ENCODE measurements at places on chromosomes 11 and 22. TPM values are rescaled to one million over a fixed set of nuclear protein-coding genes. Genes with fewer than 3 reads are reported as not detected.

SORL1 gene
- total RNA-seq: 0.36 TPM

AGBL2 gene
- 0.31 TPM for total RNA-seq

DNA sequence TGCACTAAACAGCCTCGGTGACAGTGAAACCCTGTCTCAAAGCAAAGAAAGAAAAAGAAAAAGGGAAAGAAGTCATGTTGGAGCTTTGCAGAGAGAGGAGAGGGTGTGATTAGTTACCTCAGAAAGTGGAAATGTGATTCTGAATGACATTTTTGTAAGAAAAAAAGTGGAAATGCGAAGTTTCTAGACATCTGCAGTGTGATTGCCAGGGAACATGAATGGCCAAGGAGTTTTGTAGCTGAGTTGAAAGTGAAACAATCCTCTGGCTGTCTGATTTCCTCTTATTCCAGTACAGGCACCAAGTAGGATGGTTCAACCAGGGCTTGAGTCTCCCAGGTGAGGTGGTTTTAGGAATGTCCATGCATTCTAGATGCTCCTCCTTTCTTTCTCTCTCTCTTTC is 17.8 kb upstream of the SYVN1 start:
- no peak for ATAC-seq

DNA sequence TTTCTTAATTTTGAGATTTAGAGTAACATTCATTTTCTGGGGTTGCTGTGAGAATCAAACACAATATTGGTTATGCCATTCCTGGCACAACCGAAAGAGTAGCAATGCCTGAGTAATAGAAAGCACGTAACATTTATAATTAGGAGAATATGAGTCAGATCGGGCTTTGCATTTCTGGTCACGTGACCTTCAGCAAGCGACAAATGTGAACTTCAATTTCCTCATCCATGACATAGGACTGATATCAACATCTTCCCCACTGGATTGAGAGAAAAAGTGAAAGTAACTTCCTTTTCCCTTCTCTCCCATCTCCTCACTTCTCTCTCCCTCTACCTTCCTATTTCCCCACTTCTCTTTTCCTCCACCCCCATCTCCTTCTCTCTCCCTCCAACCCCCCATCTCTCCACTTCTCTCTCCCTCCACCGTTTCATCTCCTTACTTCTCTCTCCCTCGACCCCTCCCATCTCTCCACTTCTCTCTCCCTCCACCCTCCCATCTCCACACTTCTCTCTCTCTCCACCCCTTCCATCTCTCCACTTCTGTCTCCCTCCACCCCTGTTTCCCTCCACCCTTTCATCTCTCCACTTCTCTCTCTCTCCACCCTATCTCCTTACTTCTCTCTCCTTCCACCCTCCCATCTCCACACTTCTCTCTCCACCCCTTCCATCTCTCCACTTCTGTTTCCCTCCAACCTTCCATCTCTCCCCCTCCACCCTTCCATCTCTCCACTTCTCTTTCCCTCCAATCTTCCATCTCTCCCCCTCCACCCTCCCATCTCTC is 33.5 kb upstream of the CAT start:
- ATAC-seq: no peak

DNA sequence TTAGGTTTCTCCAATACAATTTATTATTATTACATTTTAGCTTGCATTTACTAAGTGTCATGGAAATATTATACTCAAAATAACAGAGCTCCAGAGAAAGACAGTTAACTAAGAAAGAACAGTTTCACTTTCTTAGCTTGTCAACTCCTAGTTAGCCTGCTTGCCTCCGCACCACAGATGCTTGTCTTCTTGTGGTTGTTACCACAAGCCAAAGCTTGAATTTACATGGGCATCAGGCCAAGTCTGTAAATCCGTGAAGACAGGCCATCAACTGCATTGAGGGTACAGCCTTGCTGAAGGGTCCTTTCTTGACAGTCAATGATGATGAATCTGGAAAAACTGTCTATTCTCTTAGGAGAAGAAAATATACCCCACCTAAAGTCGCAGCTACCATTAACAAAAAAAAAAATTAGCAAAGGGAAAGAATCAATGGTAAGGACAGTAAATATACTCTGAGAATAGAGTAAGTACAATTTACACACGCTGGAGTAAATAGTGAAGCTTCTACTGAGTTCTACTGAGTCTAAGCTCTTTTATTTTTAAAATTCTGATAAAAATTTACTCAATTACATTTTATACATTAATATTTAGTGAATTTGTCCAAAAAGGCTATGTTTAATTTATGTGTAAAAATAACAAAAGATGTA is 15.6 kb upstream of the DENND5A start:
- ATAC-seq: peak; percentile 65

DNA sequence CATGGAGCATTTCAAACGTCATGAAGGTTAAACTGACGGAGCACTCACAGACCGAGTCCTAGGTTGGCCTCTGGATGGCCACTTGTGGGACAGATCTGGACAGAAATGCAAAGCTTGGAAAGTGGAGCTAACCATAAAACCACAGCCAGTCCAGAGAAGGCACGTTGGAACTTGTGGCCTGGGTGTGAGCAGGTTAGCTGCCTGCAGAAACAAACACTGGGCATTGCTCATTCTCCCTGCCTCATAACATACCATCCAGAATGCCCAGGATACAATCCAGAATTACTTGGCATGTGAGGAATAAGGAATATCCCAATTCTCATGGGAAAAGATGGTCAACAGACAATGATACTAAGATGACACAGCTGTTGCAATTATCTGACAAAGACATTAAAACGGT is 1005.0 kb downstream of the TBC1D22A start:
- ATAC-seq: no peak

GRCh38 chr11:75275581-75275980 is 35.0 kb downstream of the TPBGL start:
- ATAC-seq: no peak

DNA sequence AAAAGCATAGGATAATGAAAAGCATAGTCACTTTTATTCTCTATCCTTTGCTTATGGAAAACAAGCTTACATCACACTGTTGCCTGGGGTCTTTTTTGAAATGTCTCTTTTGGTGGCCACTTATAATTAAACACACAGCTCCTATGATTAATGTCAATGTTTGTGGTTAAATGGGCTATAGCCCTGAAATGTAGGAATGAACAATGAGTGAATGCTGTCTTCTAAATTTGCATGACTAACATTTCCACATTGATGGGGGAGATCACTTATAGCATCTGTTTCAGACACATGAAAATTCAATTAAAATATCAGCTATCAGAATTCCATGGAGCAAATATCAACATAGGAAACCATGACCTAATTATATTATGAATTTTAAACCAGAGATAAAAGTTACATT is 171.4 kb upstream of the FAT3 start:
- no peak for ATAC-seq

All from motor neuron (in vitro differentiated cells).